ENCODE measurements at places on chromosomes 2 and 18.
A peak's percentile ranks its signal among the peaks of the same experiment; 100 is the strongest.

DNA sequence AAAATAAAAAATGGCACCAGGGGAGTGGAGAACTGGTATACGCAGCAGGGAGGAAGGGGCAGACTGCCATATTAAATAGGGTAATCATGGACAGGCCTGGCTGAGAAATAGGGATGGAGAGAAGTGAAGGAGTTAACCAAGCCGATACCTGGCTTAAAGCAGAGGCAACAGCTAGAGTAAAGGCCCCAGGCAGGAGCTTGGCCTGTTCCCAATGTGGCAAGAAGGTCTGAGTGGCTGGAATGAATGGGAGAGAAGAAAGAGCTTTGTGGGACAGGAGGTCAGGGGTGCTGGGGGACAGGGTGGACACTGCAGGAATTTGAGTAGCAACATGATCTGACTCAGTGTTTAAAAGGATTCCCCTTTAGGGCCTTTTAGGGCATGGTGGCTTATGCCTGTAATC, 15.9 kb upstream of the AGFG1 start:
- DNase-seq, result no peak

GRCh38 chr2:137921105-137921880, 43.0 kb upstream of the HNMT start:
- DNase-seq, result no peak

DNA sequence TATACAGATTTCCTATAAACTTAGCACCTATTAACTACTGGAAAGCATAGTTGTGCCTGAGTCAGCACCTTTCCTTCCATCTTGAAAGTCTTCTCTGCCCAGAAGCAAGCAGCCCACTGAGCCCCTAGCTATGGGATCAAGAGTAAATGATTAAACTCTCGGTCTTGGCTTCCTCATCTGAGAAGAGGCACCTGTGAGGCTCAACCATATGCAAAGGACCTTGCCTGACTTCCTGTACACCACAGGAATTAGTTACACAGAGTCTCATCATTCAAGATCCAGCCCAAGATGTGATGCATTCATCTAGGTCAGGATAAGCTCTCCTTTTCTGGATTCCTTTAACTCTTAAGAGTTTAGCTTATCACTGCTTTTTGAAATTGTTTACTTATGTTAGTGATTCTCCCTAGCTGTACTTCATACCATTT, 96.0 kb downstream of the CDH2 start:
- DNase-seq, result no peak

- no peak for DNase-seq
These were observed 14.7 kb downstream of the SMARCAL1 start for GRCh38 chr2:216426938-216427337.

GRCh38 chr2:177675350-177675821, 282.8 kb downstream of the AGPS start:
- DNase-seq, result no peak

- DNase-seq, result no peak
These were observed 32.5 kb downstream of the R3HDM1 start for GRCh38 chr2:135563793-135564192.

- no peak for DNase-seq
These were observed 25.6 kb downstream of the NFATC1 start for GRCh38 chr18:79421275-79421857.

DNA sequence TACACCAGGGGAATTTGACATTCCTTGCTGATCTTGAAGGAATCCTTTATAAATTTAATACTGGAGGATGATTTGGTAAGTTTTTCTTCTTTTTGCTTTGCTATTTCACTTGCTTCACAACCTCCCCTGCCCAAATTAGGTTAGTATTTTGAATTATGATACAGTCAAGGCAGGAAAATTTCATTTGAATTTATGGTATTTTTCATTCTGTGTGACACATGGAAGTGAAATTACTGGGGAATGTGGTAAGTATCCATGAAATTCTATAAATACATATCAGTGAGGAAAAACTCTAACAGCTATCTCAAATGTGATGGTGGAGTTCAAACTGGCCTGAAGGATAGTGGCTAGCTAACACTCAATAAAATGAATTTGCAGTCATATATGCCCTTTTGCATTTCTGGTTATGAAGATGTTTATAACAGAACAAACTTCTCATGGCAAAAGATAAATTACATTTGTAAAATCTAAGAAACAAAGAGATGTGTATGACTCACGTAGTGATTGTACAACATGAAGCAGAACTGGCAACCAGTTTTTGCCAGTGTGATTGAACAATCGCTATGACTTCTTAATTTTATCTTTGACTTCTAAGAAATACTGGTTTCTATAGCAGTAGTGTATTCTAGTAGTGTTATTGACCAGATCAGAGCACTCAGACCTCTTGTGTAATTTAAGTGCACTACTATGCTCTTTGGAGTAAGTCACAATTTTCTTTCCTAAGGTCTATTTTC, 152.6 kb downstream of the IKZF2 start:
- DNase-seq, result no peak

DNA sequence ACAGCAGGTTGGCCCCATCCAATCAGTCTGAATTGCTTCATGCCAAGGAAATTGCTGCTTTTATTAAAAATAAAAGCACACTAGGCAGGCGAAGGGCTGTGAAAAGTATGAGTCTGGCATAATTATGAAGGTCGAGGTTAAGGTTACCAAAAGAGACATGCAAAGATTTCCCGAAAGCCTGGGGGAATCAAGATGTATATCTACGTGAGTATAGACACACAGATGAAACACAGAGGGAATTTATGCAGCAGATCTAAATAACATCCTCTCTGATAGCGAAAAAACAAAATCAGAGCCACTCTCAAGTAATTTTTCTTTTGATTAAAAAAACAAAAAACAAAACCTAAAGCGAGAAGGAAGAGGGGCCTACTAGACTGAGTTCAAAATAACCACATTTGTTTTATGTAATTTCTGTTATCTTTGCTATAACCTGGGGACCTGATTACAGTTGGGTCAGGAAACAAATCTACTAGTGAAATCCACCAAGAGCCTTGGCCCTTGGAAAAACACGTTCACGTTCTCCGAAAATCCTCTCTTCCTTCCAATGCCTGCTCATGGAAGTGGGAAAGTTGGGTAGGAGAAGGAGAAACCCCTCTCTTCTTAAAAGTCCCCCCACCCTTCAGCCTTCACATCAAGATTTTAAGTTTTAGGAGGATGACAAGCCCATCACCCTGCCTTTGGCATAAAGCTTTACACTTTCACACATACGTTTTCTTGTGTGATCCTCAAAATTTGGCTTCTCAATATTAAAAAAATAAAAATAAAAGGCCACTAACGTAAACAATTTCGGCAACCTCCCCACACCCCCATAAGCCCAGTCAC, 1.4 kb downstream of the AAK1 start:
- no peak for DNase-seq

- DNase-seq, result no peak
These were observed 617.0 kb downstream of the LRP1B start for GRCh38 chr2:141513853-141514252.

- DNase-seq, result no peak
These were observed 20.8 kb downstream of the TNS1 start for GRCh38 chr2:217981971-217982370.

DNA sequence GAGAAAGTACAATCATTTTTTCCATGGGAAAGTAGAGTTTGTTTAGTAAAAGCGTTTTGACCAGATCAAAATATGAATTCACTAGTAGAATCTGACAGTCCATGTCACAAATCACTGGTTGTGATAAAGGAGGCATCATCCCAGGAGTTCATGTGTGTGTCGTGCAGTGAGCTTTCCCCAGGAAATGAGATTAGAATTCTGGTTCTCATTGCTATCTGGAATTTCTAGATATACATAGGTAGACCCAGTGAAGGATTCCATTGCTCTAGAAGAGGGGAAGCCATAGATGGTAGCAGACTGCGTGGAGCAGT, 206.6 kb downstream of the NCK2 start:
- no peak for DNase-seq

DNA sequence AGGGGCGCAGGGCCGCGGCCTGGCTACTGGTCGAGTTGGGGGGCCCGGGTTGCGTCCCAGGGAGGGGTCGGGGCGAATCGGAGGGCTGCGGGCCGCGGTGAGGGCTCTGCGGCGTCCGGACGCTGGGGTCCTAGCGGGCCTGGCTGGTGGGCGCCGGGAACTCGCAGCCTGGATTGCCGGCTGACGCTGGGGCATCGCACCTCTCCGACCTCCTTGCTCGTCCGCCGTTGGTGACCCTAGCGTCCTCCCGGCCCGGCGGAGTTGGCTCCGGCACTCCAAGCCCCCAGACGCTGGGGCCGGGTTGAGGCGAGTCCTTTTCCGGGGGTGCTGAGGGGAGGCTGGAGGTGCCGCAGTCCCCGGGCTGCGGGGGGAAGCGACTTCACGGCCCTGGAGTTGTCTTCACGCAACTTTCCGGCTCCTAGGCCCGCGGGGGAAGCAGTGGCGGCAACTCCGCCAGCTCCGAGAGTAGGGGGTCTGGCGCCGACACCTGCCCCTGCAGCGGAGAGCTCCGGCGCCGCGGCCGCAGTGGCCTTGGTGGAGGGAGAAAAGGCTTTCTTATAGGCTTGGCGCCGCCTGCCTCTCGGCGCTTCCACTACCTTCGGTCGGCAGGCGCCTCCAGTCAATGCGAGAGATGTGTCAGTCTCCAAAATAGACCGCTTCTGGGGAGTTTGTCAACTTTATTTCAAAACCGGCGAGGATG, 70.3 kb downstream of the HAUS1 start:
- peak; percentile 26 for DNase-seq

GRCh38 chr2:170679607-170680079, 35.5 kb upstream of the SP5 start:
- DNase-seq, result no peak

GRCh38 chr2:101387151-101387834, at the start of gene CREG2:
Gene CREG2 (minus strand): TSS chr2:101387503. CDS start chr2:101387457, 46 bp downstream.
- DNase-seq, result peak; percentile 28

- DNase-seq, result no peak
These were observed 273.6 kb downstream of the SRBD1 start for GRCh38 chr2:45337481-45337880.

GRCh38 chr2:32947076-32947483, 327 bp downstream of the LTBP1 start:
- DNase-seq, result no peak

DNA sequence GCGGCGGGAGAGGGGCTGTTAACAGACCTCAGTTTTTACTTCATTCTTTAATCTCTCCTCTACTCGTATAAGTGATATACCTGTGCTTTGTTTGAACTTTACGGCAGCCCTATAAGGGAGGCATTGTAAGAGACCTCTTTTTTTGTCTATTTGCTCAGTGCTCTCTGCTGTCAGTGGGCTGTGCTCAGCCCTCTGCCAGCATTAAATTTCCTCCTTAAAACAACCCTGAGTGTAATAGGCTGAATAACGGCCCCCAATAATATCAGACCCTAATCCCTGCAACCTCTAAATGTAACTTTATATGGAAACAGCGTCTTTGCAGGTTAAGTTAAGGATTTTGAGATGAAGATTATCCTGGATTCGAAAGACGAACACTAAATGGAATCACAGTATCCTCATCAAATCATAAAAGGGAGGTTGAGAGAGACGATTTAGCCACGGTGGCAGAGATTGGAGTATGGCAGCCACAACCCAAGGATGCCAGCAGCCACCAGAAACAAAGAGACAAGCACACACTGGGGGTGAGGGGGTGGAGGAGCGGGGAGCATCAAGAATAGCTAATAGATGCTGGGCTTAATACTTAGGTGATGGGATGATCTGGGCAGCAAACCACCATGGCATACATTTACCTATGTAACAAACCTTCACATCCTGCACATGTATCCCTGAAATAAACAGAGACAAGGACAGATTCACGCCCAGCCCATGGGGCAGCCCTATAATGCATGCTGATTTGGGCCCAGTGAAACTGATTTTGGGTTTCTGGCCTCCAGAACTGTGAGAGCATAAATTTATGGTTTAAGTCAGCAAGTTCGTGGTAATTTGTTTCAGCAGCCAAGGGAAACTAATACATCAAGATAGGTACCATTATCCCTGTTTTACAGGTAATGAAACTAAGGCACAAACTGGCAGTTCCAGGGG, 894 bp upstream of the FARSB start:
- DNase-seq, result no peak

- DNase-seq, result no peak
These were observed 126.0 kb downstream of the MREG start for GRCh38 chr2:215887303-215887702.

DNA sequence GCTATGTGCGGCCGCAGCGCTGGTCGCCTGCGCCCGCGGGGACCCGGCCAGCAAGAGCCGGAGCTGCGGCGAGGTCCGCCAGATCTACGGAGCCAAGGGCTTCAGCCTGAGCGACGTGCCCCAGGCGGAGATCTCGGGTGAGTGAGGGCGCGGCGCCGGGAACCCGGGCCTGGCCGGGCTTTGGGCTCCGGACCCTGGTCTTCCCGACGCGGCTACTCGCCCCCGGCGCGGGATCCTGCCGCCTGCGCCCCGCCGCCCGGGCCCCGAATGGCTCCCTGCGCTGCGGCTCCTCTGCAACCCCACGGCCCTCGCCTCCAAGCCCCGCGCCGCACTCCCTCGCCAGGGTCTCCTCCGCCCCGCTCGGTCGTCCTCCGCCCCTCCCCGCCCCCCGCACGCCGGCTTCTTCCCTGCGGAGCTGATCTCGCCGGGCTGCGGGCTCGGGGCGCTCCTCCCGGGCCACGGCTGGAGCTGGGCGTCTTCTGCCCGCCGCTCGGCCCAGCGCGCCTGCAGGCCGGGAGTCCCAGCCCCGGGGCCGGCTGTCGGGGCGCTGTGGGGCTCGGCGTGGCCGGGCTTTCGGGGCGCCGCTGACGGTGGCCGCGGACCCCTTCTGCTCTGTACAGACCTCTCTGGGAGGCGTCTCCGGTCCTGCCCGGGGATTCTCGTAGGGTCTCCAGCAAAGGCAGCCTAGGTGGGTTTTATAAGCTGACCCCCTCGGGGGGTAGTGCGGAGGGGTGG, 652 bp downstream of the GPC1 start:
- no peak for DNase-seq

- DNase-seq, result no peak
These were observed 361.2 kb upstream of the SOX11 start for GRCh38 chr2:5330961-5331360.

- peak; percentile 63 for DNase-seq
These were observed 25.4 kb upstream of the OTOF start for GRCh38 chr2:26503231-26503880.

- no peak for DNase-seq
These were observed 36.0 kb downstream of the BCL11A start for GRCh38 chr2:60517446-60517845.

DNA sequence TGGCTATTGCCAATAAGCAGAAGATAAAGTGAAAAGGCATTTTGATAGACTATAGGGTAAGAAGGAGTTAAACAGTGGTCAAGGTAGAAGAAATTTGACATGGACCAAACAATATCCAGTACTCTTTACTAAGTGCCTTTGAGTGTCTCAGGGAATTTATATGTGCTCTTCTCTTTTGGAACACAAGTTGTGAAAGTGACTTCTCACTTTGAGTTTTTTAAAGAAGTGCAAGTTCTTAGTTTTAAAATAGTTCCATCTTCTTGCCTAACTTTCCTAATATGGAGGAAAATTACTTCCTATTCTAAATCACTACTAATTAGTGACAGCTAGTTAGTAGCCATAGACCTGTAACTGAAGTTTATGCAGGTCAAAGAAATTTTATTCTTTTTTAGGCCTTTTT, 63.4 kb downstream of the AFTPH start:
- DNase-seq, result no peak

DNA sequence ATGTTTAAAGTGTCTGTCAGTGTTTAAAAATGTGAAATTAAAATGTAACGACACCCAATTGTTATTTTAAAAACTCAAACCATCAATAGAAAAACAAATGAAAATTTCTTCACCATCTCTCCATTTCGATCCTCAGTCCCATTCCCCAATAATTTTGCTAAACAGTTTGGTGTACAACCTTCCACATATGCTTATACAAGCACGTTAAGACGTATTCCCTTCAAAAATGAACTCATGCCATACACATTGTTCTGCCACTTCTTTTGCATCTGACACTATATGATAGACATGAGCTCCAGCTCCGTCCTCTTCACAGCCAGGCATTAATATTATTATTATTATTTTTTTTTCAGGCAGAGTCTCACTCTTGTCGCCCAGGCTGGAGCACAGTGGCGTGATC, 14.1 kb upstream of the MYCN start:
- no peak for DNase-seq
